ENCODE measurements at places on chromosomes 16 and 17. TPM values are rescaled to one million over a fixed set of nuclear protein-coding genes. Genes with fewer than 3 reads are reported as not detected.

CTRB1 gene
- not detected for total RNA-seq

ASB16 gene
- 0.33 TPM for total RNA-seq

C17orf67 gene
- total RNA-seq = 0.91 TPM

SLFN11 gene
- 113 TPM for total RNA-seq

CA7 gene
- total RNA-seq = not detected

SLC5A10 gene
- total RNA-seq = not detected

LAT gene
- 0.78 TPM for total RNA-seq

EMP2 gene
- total RNA-seq = 32.8 TPM

SMURF2 gene
- 158 TPM for total RNA-seq

CDH1 gene
- 0.52 TPM for total RNA-seq

VEZF1 gene
- total RNA-seq = 35.5 TPM
